ENCODE measurements at places on chromosomes 11 and 22. TPM values are rescaled to one million over a fixed set of nuclear protein-coding genes. Genes with fewer than 3 reads are reported as not detected.

- no peak for DNase-seq
Observed at GRCh38 chr11:67252831-67253239, 13.4 kb upstream of the GRK2 start.

- no peak for DNase-seq
Observed at GRCh38 chr22:17103351-17103750, 17.8 kb downstream of the TMEM121B start.

The JRKL gene
- total RNA-seq, result 12.2 TPM

The OR8G5 gene
- not detected for total RNA-seq

GRCh38 chr11:28621753-28622152 is 513.6 kb downstream of the METTL15 start:
- no peak for DNase-seq

The SSTR3 gene
- 0.69 TPM for total RNA-seq

The TUB gene
- total RNA-seq, result 53.4 TPM

The MYOD1 gene
- total RNA-seq, result not detected

DNA sequence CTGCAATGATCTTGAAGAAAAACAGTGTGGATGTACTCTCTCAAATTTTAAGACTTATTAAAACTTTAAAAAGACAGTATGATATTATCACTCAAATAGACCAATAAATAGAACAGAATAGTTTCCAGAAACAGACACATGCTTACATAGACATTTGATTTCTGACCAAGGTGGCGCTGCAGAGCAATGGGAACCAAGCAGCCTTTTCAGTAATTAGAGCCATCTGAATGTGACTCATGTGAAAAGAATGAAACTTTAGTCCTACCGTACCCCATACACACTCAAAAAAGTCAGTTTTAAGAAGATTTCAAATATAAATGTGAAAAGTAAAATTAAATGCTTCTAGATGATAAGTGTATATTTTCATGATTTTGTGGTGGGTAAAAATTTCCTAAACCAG is 74.2 kb upstream of the MS4A8 start:
- no peak for DNase-seq

DNA sequence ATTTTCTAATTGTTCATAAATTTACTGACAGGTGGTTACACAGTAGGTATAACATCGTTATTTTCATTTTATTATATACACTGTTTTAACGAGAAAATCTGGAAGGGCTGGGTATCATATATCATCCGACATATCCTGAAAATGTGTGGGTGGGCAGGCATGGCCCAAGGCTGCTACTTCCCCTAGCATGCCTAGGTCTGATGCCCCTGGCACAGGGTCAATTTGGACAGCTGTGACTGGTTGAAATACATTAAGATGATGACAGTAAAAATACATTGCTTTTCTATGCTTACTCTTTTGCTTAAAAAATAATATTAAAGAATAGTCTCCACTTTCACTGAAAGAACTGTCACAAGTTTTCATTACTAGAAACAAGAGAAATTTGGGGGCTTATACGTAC is 908.8 kb downstream of the OPCML start:
- no peak for DNase-seq

Measured in mesothelial cell of epicardium (in vitro differentiated cells).